ENCODE measurements at places on chromosomes 4 and X. TPM values are rescaled to one million over a fixed set of nuclear protein-coding genes. Genes with fewer than 3 reads are reported as not detected.

The HSFX1 gene
- total RNA-seq: 1.2 TPM

- no peaks in the 10 kb centered on the region for H3K4me1 ChIP-seq
- H3K4me3 ChIP-seq: no peak overlapping the region
- H3K27me3 ChIP-seq: no peaks in the 10 kb centered on the region
- H3K36me3 ChIP-seq: no peaks in the 10 kb centered on the region
- no peak overlapping the region for H3K27ac ChIP-seq
Measured at GRCh38 chrX:2521927-2522386, 21.2 kb upstream of the DHRSX start.

GRCh38 chr4:74968456-74969164 is 35.7 kb downstream of the PARM1 start:
- peaks cover 13% of the 10 kb centered on the region for H3K4me1 ChIP-seq
- no peaks in the 10 kb centered on the region for H3K36me3 ChIP-seq
- DNase-seq: no peak
- H3K27ac ChIP-seq: no peak overlapping the region
- no peaks in the 10 kb centered on the region for H3K27me3 ChIP-seq

The SLITRK4 gene
- 3.2 TPM for total RNA-seq

The ADGRA3 gene
- 23.3 TPM for total RNA-seq

The ANXA3 gene
- 11.8 TPM for total RNA-seq

DNA sequence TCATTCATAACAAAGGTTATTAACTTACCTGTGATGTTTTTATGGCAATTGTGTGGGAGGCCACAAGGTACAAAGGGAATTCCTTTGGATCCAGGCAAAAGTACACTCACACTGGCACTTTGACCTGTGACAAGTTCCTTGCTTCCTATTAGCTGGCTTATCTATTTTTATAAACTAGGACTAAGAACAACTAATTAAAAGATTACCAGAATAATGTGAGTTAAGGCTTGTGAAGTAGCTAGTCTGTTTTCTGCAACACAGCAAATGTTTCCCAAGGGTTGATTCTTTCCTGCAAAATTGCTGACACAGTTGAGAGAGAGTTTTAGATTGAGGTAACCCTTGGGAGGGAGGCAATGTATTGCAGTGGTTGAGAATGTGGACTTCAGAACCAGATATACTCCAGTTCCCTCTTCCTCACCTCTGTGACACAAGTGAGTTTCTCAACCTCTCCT is 107.9 kb downstream of the CPEB2 start:
- H3K36me3 ChIP-seq: no peaks in the 10 kb centered on the region
- DNase-seq: no peak
- no peak overlapping the region for H3K27ac ChIP-seq
- H3K27me3 ChIP-seq: no peaks in the 10 kb centered on the region
- H3K4me3 ChIP-seq: no peak overlapping the region

Data from vagina (tissue), 2 donors.